ENCODE measurements at places on chromosomes 12 and 14. TPM values are rescaled to one million over a fixed set of nuclear protein-coding genes. Genes with fewer than 3 reads are reported as not detected.

The DDN gene
- 2.4 TPM for polyA plus RNA-seq

The LHX5 gene
- polyA plus RNA-seq: not detected

The KRT78 gene
- not detected for polyA plus RNA-seq

The TMTC3 gene
- 1.9 TPM for polyA plus RNA-seq

The HOXC13 gene
- polyA plus RNA-seq: 0.28 TPM

The GRIN2B gene
- not detected for polyA plus RNA-seq

The FMNL3 gene
- polyA plus RNA-seq: 7.4 TPM

The MPHOSPH9 gene
- 50.1 TPM for polyA plus RNA-seq

The HOXC9 gene
- polyA plus RNA-seq: 10.4 TPM
